ENCODE measurements at places on chromosomes 13 and 19.

GRCh38 chr13:21796775-21797514, 126.1 kb downstream of the FGF9 start:
- no peak for DNase-seq

DNA sequence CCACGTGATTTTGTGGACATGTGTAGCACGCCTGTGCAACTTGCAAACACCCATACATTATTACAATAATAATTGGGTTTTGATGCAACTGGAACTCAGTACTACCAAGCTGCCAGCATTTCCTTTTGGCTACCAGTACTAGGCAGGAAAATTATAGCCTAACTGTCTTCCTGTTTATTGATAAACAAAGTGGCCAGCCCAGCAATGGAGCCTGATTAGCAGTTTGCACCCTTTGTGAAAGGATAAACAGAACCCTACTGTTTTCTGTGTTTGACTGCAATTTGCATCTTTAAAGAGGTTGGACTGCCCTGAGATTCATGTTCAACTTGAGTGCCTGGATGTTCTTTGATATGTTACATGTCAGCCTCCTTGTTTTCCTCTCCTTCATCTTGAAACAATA, 173.9 kb downstream of the ZIC5 start:
- DNase-seq: no peak

DNA sequence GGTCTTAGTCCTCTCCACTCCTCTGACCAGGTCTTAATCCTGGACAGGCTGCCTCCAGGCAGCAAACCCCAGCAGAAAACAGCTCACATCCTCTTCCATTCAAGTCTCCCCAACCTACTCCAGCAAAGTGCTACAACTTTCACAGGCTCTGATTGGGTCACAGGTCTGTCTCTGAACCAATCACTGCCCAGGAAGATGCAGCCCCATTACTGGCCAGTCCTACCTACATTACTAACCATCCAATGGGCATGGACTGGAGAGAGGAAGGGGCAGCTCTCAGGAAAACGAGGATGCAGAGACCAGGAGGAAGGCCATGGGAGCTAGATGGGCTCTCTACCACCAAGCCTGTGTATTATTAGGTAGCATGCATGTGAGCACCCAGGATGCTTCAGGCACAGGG, 12.2 kb downstream of the MED26 start:
- no peak for DNase-seq

- no peak for DNase-seq
These were observed 19.6 kb downstream of the GPR183 start for GRCh38 chr13:99287551-99287950.

- no peak for DNase-seq
These were observed 20.6 kb upstream of the SLC46A3 start for GRCh38 chr13:28739376-28739775.

DNA sequence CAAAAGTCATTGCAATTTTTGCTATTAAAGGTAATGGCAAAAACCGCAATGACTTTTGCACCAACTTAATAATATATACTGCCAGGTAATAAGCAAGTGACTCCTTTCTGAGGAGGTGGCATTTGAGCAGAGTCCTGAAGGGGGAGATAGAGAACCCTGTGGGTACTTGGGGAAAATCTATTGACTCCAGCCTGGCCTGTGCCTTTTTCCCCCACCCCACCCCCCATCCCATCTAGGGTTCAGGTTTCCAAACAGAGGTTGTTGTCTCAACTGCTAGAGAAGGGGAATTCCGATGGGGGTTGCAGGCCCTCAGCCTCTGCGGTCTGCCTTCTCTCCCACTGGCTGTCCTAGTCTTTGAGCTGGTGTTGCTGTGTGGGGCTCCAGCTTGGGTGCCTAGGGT, 11.5 kb downstream of the S1PR2 start:
- DNase-seq: no peak

DNA sequence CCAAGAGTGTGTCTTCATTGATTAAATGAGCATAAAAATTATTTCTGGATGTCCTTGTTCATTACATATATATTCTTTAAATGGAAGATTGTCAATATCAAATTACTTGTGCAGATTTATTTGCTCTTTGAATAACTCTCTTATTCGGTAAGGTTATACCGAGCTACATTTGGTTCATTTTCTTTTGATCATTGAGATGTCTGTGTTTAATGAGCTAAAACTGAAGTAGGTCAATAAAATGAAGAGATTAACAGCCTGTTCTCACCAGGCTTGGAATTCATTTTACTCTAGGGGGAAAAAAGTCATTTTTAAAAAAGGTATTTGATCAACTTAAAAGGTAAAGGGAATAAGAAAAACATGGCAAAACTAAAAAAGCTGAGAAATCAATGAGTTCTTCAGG, 10.6 kb downstream of the GPC5 start:
- no peak for DNase-seq

DNA sequence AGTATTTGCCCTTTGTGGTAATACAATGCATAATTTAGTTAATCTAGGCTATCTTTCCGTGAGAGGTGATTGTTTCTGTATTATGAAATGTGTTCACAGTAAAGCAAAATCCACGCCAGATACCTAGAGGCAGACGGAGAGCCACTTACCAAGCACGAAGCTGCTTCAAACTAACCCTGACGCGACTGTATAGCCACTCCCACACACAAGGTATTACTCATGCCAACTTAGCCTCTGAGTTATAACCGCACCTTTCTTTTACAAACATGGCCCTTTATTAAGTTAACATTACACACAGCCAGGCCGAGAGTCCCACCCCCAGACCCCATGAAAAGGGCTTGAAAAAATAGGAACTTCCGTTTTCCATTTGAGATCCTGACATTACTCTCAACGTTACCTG, 185.7 kb downstream of the ABCC4 start:
- DNase-seq: no peak

GRCh38 chr19:18279266-18279515, 2.2 kb downstream of the JUND start:
- DNase-seq: no peak

GRCh38 chr19:52567921-52568320, 2.2 kb upstream of the ZNF701 start:
- DNase-seq: no peak

- DNase-seq: no peak
These were observed 552 bp upstream of the ZNF816 start for GRCh38 chr19:52963247-52963618.

DNA sequence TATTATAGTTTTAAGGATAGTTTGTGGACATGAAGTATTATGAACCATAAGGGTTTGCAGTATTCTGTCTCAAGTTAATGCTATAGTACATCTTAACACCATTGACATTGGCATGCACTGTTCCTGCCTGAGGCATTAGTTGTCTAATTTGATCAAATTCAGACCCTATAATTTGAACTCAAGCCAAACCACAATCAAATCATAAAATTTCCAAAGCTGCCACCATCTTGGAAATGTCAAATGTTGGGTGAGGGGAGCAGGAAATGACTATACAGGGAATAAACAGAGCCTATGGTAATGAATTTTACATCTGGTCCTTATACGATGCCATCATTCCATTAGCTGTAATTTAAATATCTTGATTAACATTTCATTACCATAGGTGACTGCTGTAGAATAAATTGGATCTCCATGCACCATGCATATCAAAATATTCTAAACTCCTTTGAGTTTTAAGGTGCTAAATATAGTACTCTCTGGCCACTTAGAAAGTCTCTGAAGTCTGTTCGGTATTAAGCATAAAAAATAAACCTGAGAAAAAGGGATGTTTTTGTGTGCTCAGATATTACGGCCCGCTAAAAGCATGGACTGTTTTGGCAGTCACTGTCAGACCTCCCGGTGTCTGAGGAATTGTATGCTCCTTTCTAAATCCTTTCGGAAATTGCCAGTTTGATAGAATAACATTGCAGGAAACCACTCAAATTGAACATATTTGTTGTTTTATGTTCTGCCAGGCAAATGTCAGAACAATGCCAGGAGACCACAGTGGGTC, 257.7 kb downstream of the SPRY2 start:
- no peak for DNase-seq

- DNase-seq: no peak
These were observed 29.2 kb downstream of the ZNF701 start for GRCh38 chr19:52599241-52599640.

- no peak for DNase-seq
These were observed 221.1 kb upstream of the EDNRB start for GRCh38 chr13:78139765-78140164.

- DNase-seq: no peak
These were observed 21.7 kb downstream of the LILRB4 start for GRCh38 chr19:54684527-54684926.

- DNase-seq: no peak
These were observed 352.3 kb upstream of the TMTC4 start for GRCh38 chr13:101026736-101027398.

- DNase-seq: no peak
These were observed 1.6 kb downstream of the JUNB start for GRCh38 chr19:12792853-12793289.

- DNase-seq: no peak
These were observed 194.2 kb downstream of the RGCC start for GRCh38 chr13:41651413-41652058.

DNA sequence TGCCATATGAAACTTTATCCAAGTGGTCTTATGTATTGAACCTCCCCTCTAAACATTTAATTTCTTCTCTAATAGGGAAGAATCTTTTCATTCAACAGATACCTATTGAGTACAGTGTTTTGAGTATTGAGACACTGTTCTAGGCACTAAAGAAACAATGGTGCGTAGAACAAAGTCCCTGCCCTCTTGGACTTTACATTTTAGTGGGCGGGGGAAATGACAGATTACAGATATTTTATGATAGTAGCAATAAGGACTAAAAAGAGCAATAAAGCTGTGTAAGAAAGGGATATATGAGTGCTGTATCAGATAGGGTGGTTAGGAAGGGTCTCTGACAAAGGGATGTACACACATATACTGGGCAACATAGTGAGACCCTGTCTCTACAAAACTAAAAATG, 5.4 kb downstream of the NUDT15 start:
- no peak for DNase-seq

DNA sequence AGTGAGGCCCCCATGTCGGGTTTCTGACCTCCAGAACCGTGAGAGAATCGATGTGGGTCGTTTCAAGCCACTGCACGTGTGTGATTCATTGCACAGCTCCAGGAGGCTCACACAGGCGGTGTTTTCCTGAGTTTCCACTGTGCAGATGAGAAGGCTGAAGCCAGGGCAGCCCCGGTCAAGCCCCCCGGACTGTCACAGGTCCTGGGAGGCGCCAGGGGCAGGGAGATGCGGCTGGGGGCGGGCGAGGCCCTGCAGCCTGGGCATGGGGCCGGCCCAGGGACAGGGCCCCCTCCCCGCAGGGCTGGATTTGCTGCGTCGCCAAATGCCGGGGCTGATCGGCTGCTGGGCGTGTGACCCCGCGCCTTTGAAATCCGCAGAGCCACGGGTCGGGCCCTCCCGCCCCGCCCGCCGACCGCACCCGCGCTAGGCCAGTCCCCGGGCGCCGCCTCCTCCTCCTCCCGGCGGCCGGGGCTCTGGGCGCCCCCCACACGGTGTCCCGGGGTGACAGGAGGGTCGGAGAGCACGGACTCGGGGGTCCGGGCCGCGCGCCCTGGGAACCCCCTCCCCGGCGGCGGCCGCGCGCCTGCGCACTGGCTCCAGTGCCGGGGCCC, 9.9 kb upstream of the MKNK2 start:
- no peak for DNase-seq

- DNase-seq: no peak
These were observed 87.0 kb upstream of the TSHZ3 start for GRCh38 chr19:31436121-31436776.

DNA sequence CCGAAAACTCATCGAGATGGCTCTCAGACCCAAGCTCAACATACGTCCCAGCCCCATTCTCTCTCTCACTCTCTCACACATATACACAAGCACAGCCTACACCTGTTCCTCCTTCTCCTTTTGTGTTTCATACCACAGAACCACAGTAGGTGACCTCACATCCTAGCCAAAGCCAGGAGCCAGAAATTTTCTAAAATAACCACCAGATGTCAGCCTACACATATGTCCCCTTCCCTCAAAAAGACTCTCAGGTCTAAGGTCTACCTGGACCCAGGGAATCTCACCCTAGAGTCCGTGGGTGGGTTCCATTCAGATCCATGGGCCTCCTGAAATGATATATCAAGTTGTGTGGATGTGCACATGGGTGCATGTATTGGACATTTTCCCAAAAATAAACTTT, 104.2 kb upstream of the IPO5 start:
- DNase-seq: no peak

GRCh38 chr19:58305932-58306323, 751 bp downstream of the ERVK3-1 start:
- no peak for DNase-seq

DNA sequence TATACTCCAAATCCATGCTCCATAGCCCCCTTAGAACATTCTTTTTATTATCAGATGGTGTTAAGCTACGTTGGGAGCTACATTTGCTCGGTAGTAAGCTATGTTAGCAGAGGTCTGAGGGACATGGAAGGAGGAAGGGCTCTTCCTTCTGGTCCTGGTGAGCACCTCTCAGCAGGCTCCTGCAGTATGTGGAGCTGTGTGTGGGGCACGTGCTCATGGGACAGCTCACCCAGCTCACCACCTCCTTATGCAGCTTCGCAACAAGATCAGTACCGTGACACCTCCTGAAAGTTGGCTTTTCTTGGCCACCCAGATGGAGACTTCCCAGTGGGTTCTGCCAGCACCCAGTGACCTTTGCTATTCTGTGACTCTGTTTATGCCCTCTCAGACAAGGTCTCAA, 400.5 kb upstream of the SLC10A2 start:
- DNase-seq: no peak

DNA sequence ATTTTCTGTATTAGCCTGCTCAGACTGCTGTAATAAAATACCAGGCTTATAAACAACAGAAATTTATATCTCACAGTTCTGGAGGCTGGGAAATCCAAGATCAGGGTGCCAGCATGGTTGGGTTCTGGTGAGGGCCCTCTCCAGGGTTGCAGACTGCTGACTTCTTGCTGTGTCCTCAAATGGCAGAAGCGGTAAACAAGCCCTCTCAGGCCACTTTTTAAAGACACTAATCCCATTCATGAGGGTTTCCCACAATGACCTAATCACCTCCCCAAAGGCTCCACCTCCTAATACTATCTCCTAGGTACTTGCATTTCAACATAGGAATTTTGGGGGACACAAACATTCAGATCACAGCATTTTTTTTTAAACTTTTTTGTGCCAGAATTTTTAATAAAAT, 159.3 kb downstream of the PDS5B start:
- DNase-seq: no peak

GRCh38 chr13:113053376-113053775, 52.2 kb upstream of the F7 start:
- no peak for DNase-seq

DNA sequence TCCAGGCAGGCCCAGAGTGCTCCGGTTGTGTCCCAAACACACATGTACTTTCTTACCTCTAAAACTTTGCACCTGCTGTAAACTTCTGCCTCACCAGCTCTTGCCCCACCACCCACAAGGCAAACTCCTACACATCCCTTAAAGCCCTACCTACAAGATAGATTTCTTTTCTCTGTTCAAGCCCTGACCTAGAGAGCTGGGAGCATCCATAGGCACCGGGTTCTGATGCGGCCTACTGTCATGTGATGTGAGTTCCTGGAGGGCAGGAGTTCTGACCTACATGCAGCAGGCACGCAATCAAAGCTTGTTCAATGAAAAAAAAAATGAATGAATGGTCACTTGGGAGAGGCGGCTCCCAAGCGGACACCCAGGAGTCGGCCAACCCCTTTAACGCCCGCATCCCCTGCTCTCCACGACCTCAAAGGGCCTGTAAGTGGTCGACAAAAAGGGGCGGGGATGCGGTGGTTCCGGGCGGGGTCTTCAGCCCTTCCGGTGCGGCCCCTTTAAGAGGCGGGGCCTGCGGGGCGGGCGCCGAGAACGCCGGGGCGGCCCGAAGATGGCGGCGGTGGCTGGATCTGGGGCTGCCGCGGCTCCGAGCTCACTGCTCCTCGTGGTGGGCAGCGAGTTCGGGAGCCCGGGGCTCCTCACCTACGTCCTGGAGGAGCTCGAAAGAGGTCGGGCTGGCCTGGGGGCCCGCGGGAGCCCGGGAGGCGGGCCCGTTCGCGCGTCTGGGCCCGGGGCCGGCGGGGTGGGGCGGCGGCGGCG, at the start of gene MAP1S:
MAP1S (plus strand) TSS at position 534 of the 765 bp plus-strand sequence; CDS start at position 557, 23 bp downstream.
- DNase-seq: peak; percentile 82
